ENCODE measurements at places on chromosomes 12 and 14.

GRCh38 chr12:108694812-108695278 is 36.5 kb downstream of the CORO1C start:
- no peak for DNase-seq

GRCh38 chr12:117105902-117106301 is 6.7 kb upstream of the TESC start:
- no peak for DNase-seq

DNA sequence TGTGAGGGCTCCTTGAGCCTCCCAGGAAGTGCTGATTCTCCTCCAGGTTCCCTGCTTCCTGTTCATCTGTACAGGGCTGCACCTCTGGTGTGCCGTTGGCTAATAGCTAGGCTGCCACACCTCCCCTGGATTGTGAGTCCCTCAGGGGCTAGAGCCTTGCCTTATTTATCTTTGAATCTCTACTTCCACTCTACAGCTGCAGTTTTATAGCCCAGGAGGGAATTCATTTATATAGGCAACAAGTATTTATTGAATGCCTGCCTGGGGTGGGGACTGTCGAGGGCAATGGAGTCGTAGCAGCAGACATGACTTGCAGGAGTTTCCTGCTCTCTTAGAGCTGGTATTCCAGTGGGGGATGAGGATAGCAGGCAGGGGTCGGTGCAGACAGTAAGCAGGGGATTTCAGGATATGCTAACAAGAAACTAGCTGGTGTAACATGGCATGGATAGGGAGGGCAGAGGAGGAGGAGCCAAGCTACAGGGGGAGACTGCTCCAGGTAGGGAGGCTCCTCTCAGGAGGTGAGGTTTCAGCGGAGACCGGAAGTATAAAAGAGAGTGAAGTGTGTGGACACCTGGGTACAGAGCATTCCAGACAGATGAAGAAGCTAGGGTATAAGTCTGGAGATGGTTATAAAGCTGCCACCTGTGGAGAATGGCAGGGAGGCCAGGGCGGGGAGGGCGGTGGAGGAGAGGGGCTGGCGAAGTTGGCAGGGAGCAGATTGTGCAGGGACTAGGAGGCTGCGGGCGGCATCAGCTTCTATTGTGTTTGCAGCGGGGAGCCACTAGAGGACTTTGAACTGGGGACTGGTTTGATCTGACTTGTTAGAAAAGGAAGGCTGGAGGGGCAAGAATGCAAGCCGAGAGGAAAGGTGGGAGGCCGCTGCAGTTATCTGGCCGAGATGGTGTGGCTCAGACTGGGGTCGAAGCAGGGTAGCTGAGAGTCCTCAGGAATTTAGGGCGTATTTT is 17.2 kb downstream of the USP30 start:
- no peak for DNase-seq

DNA sequence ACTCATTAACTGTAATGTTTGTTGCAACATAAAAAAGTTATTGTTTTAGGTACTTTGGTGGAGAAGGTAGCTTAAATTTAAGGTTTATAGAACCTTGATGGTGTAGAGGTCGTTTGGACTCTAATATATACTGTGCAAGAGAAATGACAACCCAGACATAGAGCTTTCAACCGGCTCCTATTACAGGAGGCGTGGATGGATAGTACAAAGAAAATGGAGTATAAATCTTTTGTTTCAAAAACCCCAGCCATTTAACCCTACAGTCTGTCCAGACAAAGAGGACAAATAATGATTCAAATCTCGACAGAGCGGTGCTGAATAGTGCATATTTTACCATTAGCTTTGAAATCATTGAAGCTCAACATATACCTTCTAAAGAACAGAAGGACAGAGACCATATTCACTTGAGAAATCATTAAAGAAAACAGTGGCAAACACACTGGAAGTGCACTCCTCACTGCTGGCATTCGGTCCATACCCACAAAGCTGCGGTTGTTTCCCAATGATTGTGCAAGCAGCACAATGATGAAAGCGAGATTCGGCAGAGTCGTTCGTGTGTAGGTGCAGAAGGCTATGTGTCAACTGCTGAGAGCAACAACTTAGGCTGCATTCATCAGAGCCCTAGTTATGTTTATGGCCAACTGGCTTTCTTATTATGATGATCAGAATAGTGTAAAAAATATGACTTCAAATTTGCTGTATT is 688.6 kb downstream of the NOVA1 start:
- no peak for DNase-seq

- DNase-seq = no peak
Measured at GRCh38 chr12:3355378-3355900, 135.6 kb upstream of the PRMT8 start.

DNA sequence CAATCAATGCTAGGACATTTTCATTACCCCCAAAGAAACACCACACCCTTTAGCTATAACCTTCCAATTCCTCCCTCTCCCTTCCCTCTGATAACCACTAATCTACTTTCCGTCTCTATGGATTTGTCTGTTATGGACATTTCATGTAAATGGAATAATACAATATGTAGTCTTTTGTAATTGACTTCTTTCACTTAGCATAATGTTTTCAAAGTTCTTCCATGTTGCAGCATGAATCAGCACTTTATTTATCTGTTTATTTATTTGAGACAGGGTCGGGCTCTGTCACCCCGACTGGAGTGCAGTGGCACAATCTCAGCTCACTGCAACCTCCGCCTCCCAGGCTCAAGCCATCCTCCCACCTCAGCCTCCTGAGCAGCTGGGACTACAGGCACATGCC is 1.2 kb upstream of the RBM19 start:
- no peak for DNase-seq

DNA sequence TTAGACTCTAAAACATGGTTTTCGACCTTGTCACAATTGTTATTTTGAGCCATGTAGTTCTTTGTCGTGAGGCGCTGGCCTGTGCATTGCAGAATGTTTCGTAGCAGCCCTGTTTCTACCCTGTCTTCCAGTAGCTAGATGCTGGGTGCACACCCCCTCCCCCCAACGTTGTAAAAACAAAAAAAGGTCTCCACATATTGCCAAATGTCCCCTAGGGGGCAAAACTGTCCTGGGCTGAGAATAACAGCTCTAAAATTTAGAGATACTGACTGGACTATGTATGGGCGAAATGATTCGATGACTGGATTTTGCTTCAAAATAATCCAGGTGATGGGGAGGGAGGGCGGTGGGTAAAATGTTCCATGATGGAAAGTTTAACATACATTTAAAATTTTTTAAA is 126.1 kb upstream of the FUT8 start:
- no peak for DNase-seq

DNA sequence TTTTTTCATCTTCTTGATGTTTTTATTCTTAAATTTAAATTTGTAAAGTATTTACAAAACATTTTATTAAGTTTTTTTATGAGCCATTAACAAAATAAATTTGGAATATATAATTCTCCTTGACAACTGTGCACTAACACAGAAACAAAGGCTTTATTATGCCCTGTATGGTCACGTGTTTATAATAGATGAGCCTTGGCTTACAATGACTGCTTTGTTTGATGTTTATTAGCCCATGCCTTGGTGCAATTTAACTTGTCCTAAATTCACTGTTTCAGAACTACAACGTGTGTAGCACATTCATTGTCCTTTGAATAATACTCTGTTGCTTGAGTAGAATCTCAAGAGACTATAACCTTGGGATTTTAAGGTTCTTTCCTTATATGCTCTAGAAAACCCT is 59.8 kb downstream of the CNTN1 start:
- DNase-seq = no peak

DNA sequence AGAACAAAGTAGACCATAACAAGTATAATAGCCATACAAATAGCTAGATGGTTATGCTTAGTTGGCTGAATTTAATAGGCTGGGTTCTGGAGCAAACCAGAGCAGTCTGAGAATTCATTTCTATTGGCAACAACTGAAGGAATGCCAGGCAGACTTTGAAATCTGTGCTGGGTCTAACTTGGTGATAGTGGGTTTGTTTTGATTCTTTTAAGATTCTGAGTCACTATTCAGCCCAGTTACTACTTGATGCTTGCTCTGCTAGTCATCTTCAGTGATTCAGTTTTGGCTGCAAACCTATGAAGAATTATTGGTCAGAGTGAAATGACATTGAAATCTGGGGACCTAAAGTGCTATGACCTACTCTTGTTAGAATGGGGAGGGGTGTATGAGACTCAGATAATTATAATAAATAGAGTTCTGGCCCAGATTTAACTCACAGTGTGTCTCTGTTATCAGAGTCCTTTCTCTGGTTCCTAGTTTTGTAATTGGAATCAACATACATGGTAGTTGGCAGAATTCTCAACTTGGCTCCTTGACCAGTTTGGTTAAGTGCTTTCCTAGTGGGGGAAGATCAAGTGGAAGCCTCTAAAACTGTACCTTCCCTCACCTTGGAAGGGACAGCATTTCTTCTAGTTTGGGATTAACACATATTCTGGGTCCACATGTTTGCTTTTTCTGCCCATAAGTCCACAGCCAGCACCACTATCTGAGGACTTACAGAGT is 43.5 kb downstream of the MNAT1 start:
- peak; percentile 76 for DNase-seq

DNA sequence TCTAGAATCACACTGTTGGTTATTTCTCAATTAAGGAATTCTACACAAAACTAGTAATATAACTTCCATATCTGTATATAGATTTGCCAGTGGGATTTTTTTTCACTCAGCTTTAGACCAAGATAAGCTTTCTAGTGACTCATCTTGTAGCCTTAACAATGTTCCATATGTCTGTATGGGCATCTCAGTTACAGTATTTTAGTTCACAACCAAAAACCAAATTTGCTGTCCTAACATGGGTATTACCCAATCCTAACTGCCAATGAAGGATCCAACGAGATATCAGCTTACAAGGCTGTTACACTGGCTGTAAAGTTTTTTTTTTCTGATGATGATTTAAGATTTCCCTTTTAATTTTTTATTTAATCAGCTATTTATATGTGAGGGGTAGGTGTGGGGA is 31.5 kb upstream of the KRR1 start:
- no peak for DNase-seq

GRCh38 chr12:47394070-47394469 is 311.8 kb downstream of the RPAP3 start:
- DNase-seq = no peak

GRCh38 chr12:11743423-11744409 is 94.2 kb downstream of the ETV6 start:
- DNase-seq = no peak

DNA sequence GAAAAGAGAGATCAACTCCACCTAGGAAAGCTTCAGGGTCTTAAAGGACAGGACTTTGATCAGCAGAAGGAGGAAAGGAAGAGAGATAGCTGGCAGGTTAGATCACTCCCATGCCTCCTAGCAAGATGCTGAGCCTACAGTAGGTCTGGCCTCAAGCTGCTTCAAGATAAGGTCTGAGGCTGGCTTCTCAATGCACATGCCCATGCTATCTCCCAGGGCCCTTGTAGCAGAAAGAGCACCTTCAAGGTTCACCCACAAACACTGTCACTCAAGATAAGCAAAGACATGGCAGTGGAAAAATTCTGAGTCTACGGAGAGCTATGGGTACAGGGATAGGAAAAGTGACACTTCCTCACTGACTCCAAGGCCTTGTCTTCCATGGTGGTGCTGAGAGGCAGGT is 14.3 kb downstream of the REM2 start:
- no peak for DNase-seq

- no peak for DNase-seq
Measured at GRCh38 chr14:56374421-56374820, 205.2 kb upstream of the TMEM260 start.

GRCh38 chr12:120376416-120376815 is 7.5 kb upstream of the MSI1 start:
- no peak for DNase-seq

- DNase-seq = no peak
Measured at GRCh38 chr14:20440882-20441281, 4.9 kb upstream of the KLHL33 start.

GRCh38 chr12:47736216-47736615 is 10.9 kb upstream of the ENDOU start:
- no peak for DNase-seq

- DNase-seq = peak; percentile 1
Measured at GRCh38 chr14:58430156-58430555, 2.6 kb downstream of the KIAA0586 start.

GRCh38 chr14:35369701-35370191 is 34.8 kb downstream of the NFKBIA start:
- DNase-seq = no peak
